ENCODE measurements at places on chromosomes 7 and 10. TPM values are rescaled to one million over a fixed set of nuclear protein-coding genes. Genes with fewer than 3 reads are reported as not detected.

GRCh38 chr10:63120554-63120953 is 12.6 kb upstream of the NRBF2 start:
- peak; percentile 15 for DNase-seq

DNA sequence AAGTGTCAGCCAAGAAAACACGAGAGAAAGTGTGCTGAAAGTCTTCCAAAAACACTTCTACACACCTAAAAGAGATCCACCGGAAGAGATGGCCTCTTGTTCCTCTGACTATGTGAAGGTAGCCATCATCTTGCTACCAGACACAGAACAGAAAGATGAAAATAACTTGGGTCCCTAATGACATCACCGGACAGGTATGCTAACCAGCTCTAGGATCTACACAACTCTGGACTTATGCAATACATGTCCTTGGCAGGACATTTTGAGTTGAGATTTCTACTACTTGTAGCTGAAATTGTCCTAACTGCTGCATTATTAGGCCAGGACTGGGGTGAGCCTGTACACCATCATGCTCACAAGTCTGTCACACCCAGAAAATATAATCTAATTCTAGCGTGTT is 358.7 kb downstream of the ELMO1 start:
- no peak for DNase-seq

- no peak for DNase-seq
Observed at GRCh38 chr7:38686888-38687287, 55.7 kb upstream of the AMPH start.

DNA sequence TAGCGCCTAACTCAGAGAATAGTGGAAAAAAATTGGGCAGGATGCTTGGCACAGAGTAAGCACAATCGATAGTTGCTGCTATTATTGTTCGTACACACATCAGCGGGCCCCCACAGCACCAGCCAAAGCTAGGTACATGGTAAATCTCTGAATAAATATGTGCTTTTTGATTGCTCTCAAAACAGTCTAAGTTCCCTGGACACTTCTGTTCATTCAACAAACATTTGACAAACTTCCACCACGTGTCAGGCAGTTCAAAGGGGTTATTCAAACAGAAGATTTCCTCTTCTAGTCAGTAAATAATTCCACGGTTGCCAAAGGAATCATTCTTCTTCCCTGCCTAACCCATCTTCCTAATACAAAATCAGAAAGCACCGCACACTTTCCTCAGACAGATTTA is 150.8 kb downstream of the DGKI start:
- DNase-seq, result no peak

DNA sequence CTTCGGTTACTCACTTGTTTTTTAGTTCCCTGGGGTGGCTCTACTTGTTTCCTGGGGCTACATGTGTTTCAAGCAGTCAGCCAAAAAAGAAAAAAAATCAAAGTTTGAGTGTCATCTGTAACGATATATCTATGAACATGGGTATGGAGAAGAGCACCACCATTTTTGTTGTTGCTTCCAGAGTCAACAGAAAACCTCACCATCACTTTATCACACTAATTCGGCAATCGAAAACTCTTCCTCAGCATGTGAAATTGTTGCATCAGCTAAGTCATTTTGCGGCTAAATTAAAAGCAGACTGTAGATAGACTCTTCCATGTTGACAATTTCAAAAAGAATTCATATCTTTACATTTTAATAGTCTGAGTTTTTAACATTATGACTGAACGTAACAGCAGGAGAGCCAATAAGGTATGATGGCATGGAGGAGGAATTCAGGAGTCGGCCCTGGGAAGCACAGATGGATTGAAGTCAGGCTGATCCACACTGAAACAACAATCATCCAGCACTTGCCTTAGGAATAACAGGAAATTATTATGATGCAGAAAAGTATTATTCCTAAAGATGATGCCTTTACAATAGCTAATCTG is 455.7 kb upstream of the KLF6 start:
- no peak for DNase-seq

DNA sequence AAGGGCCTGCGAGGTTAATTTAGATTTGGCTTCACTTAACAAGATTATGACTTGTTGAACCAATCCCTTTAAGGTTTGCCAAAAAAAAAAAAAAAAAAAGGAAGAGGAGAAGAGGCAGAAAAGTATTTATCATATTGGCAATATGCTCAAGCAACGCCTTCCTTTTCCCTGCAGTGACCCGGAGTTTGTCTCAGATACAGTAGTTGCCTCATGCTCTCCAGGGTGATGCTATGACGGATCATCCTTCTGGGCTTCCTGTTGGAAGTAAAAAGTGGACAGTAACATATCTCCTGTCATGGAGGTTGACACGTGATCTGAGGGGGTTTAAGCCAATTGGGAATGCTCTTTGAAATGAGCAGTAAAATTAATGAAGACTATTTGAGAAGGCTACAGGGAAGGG is 117.3 kb downstream of the BMPER start:
- no peak for DNase-seq

- DNase-seq, result no peak
Observed at GRCh38 chr7:47710201-47710935, 128.5 kb upstream of the TNS3 start.

GRCh38 chr10:88274286-88274685 is 308.8 kb downstream of the RNLS start:
- no peak for DNase-seq

- no peak for DNase-seq
Observed at GRCh38 chr10:106716381-106716780, 448.1 kb downstream of the SORCS1 start.

- DNase-seq, result no peak
Observed at GRCh38 chr10:35339942-35340341, 3.6 kb downstream of the CCNY start.

GRCh38 chr10:126917375-126917774 is 12.1 kb downstream of the DOCK1 start:
- DNase-seq, result peak; percentile 32

The SVIL gene
- 594 TPM for total RNA-seq

The HMX3 gene
- total RNA-seq, result not detected

The ITPRID1 gene
- not detected for total RNA-seq

The ATXN7L1 gene
- total RNA-seq, result 4.0 TPM

All from heart right ventricle (tissue), 16 donors.